ENCODE measurements at places on chromosomes 12 and 14. TPM values are rescaled to one million over a fixed set of nuclear protein-coding genes. Genes with fewer than 3 reads are reported as not detected.

ZC2HC1C gene
- polyA plus RNA-seq, result 4.6 TPM

CKAP4 gene
- 9.2 TPM for polyA plus RNA-seq

DNA sequence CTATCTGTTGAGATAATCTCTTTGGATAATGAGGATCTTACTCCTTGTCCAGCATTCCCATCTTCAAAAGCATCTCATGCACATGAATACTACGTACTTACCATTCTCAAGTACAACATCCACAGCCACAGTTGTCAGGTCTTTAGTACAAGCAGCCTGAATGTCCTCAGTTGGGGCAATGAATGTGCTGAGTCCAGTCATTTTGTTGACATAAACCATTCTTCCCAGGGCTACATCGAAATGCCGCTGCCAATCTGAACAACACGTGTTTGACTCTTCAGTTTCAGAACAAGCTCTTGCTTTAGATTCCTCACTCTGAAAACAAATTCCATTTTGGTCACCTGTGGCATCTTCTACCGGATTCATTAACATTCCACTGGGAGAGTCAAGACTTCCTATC lies 5.0 kb downstream of the MLH3 start:
- no peaks in the 10 kb centered on the region for H3K4me1 ChIP-seq
- no peak overlapping the region for H3K27ac ChIP-seq
- H3K36me3 ChIP-seq, result no peaks in the 10 kb centered on the region
- H3K27me3 ChIP-seq, result no peaks in the 10 kb centered on the region
- H3K4me3 ChIP-seq, result no peak overlapping the region

GRCh38 chr14:93536945-93537344 lies 106.2 kb downstream of the UNC79 start:
- H3K4me1 ChIP-seq, result no peaks in the 10 kb centered on the region
- no peak for DNase-seq

- no peaks in the 10 kb centered on the region for H3K36me3 ChIP-seq
- H3K4me1 ChIP-seq, result no peaks in the 10 kb centered on the region
- H3K27ac ChIP-seq, result no peak overlapping the region
- H3K4me3 ChIP-seq, result no peak overlapping the region
- H3K27me3 ChIP-seq, result no peaks in the 10 kb centered on the region
Measured at GRCh38 chr12:31474751-31475150, 116.2 kb downstream of the DENND5B start.

DNA sequence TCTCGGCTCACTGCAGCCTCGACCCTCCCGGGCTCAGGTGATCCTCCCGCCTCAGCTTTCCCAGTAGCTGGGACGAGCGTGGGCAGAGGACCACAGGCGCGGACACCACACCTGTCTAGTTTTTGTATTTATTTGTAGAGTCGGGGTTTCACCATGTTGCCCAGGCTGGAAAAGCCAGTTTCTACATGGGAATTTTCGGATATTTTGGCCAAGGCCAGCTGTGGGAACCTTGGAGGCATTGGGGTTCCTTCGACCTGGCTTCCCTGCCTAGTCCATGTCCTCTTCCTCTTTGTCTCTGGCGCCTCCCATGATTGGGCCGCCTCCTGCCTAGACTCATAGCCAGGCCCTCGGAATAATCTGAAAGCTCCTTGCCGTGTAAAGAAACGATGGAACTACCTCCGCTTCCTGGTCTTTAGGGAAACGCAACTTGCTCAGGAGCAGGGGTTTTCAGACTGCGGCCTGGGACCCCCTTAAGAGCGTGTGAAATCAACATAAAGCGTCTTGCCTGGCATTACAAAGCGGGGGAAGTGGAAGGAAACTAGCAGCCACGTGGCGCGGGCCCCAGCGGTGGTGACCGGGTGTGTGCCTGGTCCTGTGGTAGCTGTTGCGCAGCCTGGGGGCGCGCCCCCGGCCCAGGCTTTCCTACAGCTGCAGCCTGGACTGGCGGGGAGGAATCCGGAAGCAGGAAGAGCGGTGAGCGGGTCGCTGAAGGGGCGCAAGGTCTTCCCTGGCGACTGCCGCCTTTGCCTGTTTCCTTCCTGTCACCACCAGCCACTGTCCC lies 1.4 kb upstream of the HSP90AA1 start:
- H3K27me3 ChIP-seq, result no peaks in the 10 kb centered on the region
- peaks cover 19% of the 10 kb centered on the region for H3K36me3 ChIP-seq
- peak; percentile 80 for DNase-seq
- H3K4me1 ChIP-seq, result peaks cover 36% of the 10 kb centered on the region

Data from sigmoid colon (tissue), 7 donors.